ENCODE measurements at places on chromosomes 2 and 18.

DNA sequence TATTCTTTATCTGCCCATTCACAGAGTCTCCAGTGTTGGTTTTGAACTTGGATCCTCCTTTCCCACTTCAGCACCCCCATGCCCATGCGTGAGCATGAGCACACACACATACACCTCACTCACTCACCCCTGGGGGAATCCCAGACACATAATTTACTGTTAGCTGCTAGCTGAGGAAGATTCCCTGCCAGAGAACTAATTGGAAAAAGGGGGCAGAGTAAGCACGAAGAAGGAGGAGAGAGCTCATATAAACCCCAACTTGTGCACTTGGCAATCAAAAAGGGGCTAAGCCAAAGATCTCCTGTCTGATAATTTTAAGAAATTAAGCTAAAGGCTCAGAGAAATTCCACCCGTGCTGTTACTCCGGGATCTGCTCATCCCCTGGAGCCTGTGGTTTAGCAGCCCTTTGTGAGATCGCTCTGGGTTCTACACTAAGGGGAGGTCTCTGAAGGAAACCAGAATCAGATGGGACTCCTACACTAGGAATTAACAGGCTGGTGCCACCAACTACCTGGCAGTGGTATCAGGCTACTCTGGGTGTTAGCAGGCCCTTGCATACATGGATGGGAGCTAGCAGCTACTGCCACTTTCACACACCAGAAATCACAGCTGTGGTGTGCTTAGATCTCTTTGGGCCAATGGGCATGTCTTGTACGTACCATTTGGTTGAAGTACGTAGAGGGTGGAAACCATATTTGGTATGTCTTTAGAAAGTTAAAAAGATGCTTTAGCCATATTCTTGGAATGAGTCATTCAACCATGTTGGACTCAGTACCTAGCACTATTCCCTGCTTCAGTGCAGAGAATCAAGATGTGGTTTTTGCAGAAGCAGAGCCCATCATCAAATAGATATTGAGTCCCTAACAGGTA lies 95.6 kb upstream of the SLC14A2 start:
- no peak for DNase-seq

DNA sequence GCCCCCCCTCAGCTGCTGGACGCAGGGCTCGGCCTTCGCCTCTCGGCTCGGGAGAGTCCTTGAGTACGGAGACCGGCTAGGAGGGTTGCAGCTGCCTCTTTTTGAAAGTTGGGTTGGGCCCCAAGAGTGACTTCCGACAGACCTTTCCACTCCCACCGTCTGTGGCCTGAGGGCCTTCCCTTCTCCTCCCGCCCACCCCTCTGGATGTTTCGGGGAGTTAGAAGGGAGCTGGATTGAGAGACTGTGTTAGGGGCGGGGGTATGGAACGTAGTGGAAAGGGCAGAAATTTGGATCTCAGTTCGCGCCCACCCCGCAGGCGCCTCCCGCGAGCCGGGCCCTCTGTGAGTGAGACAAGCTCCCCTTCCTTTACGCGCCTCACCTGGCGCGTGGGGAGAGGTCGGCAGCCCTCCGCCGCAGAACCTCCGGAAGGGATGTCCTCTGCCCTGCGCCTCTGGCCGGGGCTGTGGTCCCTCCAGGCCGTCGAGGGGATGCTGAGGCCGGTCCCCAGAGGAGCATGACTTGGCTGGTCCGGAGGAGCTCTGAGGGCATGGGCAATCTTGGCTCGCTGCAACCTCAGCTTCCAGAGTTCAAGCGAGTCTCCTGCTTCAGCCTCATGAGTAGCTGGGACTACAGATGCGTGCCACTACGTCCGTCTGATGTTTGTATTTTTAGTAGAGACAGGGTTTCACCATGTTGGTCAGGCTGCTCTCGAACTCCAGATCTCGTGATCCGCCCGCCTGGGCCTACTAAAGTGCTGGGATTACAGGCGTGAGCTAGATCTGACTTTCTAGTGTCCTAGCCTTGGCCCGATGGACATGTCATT lies 15.9 kb downstream of the C2orf74 start:
- no peak for DNase-seq

GRCh38 chr2:70870790-70871189 lies 35.2 kb upstream of the CD207 start:
- DNase-seq: no peak

DNA sequence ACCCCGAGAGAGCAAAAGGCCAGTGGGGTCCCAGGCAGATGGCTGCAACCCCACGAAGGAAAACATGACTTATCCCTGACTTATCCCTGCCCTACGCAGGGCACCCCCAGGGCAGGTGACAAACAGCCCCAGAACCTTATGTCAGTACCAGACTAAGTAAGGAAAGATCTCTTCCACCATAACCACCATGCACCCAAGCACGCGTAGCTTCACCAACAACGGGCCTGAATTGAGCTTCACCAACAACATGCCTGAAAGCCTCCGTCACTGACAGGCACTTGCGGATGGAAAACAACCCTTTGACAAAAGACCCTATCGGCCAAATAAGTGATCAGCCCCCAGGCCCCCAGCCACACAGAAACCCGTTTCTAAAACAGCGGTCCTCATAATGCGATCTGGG lies 34.1 kb downstream of the HDAC4 start:
- no peak for DNase-seq

- no peak for DNase-seq
These were observed 24.8 kb downstream of the LYPD1 start for GRCh38 chr2:132645176-132645575.

- DNase-seq: no peak
These were observed 885.0 kb downstream of the SLC4A3 start for GRCh38 chr2:220512419-220512818.

GRCh38 chr2:69385443-69386151 lies 1.4 kb downstream of the GFPT1 start:
- no peak for DNase-seq

DNA sequence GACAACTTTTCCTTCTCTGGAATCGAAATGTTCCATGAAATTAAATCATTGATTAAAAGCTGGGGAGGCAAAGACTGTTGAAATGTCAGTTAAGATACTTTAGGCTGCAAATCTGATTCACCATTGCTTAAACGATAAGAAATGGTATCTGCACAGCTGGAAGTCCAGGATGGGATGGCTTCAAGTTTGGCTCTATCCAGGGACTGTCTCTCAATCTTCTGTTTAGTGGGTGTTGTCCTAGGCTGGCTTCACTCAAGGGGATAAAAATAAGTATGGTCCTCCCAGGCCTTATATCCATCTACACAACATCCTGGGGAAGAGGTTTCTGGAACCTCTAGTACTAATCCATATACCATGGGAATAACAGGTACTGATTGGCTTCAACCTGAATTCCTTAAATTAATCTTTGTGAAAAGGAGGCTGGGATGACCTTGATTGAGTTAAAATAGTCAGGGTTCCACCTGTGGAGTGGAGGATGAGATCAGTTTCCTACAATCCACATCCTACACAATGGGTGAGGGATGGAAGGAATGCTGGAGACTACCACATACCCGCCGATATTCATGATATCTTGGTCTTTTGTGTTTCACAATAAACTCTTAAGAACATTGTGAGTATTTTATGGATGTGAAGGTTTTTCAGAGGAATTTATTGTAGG lies 156.0 kb upstream of the L3MBTL4 start:
- DNase-seq: no peak

- DNase-seq: no peak
These were observed 3.7 kb upstream of the MEIS1 start for GRCh38 chr2:66431274-66431642.

GRCh38 chr2:14634489-14635390 lies 2.2 kb downstream of the LRATD1 start:
- DNase-seq: no peak

- no peak for DNase-seq
These were observed 9.6 kb upstream of the DYNC2LI1 start for GRCh38 chr2:43764086-43764705.

- DNase-seq: no peak
These were observed 20.9 kb downstream of the SOX11 start for GRCh38 chr2:5713101-5713500.

- DNase-seq: no peak
These were observed 24.6 kb downstream of the TEX44 start for GRCh38 chr2:231617059-231617926.

DNA sequence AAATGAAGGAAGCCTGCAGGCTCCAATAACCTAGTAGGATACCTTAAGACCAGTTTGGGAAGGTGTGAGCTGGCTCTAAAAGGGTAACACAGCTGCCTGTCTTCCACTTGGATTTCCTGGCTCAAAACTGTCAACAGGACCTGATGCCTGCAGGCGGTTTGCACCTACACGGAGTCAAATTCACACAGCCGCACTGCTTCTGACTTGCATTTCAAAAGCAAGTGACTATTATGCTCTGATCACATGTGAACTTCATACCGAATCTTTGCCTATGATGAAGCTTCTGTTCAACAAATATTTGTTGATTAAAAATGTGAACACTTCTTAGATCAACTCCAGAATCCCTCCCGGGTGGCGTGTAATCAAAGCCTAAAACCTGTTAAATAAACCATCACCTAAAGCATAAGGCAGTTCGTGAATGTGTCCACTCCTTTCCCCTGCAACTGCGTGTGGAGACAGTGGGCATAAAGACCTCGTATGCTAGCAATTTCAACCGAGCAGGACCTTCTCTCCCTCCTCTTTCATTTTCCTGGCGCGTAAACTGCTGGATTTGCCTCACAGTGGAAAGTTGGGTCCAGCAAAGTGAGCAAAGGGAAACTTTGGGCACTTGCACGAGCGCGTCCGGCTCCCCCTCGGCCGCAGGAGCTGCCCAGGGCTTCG lies 784 bp downstream of the CRACDL start:
- no peak for DNase-seq

GRCh38 chr2:143906850-143907249 lies 613.1 kb downstream of the ZEB2 start:
- DNase-seq: no peak

- no peak for DNase-seq
These were observed 59.6 kb downstream of the SOS1 start for GRCh38 chr2:39061280-39061679.

GRCh38 chr2:118654945-118655344 lies 192.5 kb downstream of the EN1 start:
- DNase-seq: no peak

GRCh38 chr18:70621710-70622109 lies 332.9 kb downstream of the SOCS6 start:
- no peak for DNase-seq

- no peak for DNase-seq
These were observed 258.2 kb upstream of the THUMPD2 start for GRCh38 chr2:40037303-40037702.

DNA sequence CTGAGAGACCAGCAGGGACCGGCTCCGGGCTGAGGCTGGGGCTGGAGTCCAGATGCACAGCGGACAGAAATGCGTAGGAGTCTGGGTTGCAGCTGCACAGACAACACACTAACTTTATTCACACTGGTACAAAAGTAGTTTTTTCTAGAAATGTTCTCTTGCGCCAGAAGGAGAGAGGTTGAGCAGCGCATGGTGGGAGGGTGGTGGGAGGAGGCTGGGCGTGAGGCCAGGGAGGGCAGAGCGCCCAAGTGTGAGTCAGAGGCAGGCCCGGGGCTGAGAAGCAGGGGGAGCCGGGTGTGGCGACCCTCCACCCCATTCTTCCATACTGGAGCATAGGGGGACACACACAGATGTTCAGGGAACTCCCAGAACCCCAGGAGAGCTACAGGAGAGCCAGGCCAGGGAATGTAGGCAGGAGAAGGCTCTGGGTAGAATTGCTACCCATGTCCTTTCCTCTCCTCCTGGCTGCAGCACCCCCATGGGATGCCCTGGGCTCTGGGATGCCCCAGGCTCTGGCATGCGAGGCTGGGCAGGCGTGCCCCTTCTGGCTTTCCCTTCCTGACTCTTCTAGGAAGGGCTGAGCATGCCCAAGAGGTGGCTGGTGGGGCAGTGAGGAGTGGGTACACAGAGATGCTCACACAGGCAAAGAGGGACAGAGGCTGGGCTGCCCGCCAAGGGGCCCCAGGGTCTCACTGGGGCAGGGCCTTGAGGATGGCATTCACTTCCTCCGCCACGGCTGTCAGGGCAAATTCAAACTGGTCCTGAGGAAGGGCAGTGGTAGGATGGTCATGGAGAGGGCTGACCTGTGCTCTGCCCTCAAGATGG lies 10.6 kb downstream of the DNAJB2 start:
- no peak for DNase-seq

GRCh38 chr2:42266236-42266635 lies 94.8 kb downstream of the COX7A2L start:
- DNase-seq: no peak

DNA sequence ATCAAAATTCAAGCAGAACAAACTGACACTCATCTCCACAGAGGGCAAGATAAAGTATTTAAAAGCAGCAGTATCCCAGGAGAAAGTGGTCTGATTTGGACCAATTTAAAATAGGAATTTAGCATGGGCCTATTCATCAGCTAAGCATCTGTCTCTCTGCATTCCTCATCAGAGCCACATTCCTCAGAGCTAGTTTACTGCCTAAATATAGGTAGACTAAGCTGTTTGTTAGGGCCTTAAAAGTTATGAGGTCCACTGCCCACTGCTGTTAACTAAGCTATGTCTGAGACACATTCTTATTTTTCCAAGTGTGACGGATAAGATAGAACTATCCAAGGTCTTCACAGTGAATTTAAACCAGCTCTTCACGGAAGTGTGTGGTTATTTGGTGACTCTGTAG lies 17.6 kb downstream of the NEB start:
- no peak for DNase-seq

DNA sequence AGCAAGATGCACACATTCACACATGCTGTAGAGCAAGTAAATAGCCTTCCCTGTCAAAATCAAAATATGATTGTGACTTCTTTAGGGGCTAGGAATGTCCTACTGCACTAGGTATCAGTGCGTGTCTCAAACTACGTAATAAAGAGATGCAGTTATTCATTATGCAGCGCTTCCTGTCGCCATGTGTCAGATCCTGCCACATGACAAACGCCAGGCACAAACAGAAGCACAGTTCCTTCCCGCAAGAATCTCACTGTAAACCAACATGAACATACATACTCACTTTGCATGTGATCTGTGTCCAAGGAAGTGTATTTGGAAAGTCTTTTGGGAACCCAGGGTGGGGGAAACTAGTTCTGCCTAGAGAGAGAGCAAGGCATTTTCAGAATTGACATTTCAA lies 599.9 kb downstream of the RNF144A start:
- DNase-seq: no peak

- DNase-seq: no peak
These were observed 54.2 kb downstream of the GBX2 start for GRCh38 chr2:236113948-236114347.

- DNase-seq: no peak
These were observed 53.7 kb downstream of the EDAR start for GRCh38 chr2:108935271-108935741.

- DNase-seq: no peak
These were observed 423.4 kb upstream of the ID2 start for GRCh38 chr2:8258406-8258805.

- DNase-seq: no peak
These were observed 78.4 kb upstream of the AQP4 start for GRCh38 chr18:26943906-26944305.

DNA sequence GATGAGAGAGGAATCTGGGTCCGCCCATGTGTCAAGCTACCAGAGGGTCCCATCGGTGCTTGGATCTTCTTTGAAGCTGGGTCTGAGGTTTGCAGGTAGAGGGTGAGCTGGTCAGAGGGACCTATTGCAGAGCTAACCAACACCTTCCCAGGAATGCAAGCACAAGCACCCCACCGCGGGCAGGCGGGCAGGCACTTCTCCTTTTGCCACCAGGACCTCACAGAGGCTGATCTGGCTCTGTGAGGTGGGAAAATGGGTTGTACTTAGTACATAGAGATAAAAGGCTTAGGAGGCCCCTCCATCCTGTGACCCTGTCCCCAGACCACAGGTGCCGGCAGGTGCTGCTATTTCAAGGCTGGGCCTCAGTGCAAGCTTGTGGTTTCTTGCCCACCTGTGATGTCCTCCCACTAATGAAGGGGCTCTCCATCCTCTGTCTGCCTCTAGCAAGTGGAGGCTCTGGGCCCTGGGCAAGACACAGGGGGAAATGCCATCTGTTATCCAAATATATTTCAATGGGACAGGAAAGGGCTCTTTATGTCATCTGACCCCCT lies 31.4 kb upstream of the IL37 start:
- DNase-seq: peak; percentile 45

All from NK-92 treated with Interleukin-12 subunit alpha and Interleukin-12 subunit beta, amount 100 ng/mL, for 24 hours (cell line).